ENCODE measurements at places on chromosomes 12 and 14. TPM values are rescaled to one million over a fixed set of nuclear protein-coding genes. Genes with fewer than 3 reads are reported as not detected.

Gene PRPH
- polyA plus RNA-seq: 24.8 TPM

Gene ALDH1L2
- polyA plus RNA-seq: 7.8 TPM

Gene CMKLR1
- 6.4 TPM for polyA plus RNA-seq

Gene PMCH
- not detected for polyA plus RNA-seq

Gene CCDC177
- polyA plus RNA-seq: not detected

Gene AKAP6
- polyA plus RNA-seq: 7.3 TPM

Gene AMN
- polyA plus RNA-seq: 1.0 TPM

Gene DTX1
- 1.5 TPM for polyA plus RNA-seq

Gene RNASE1
- polyA plus RNA-seq: 323 TPM

Gene IRF9
- 106 TPM for polyA plus RNA-seq

Gene KRT3
- not detected for polyA plus RNA-seq

Gene TMEM30B
- 9.8 TPM for polyA plus RNA-seq

Gene CIROP
- polyA plus RNA-seq: not detected

Gene FOXN4
- polyA plus RNA-seq: not detected

Gene RNASE3
- polyA plus RNA-seq: not detected

Gene CYP27B1
- 0.57 TPM for polyA plus RNA-seq

Gene CCDC197
- not detected for polyA plus RNA-seq

Gene CCNT1
- 9.0 TPM for polyA plus RNA-seq

Gene NFATC4
- 136 TPM for polyA plus RNA-seq

Gene SOAT2
- 0.30 TPM for polyA plus RNA-seq

Gene SLC4A8
- 1.6 TPM for polyA plus RNA-seq

Gene TAS2R10
- not detected for polyA plus RNA-seq

Gene PIWIL1
- not detected for polyA plus RNA-seq

Gene ADAMTS20
- not detected for polyA plus RNA-seq

Gene TMED10
- polyA plus RNA-seq: 242 TPM

Gene CIDEB
- 12.8 TPM for polyA plus RNA-seq

Gene PTPRB
- 15.9 TPM for polyA plus RNA-seq

Gene LHX5
- not detected for polyA plus RNA-seq

Gene TBPL2
- polyA plus RNA-seq: not detected

Gene EML1
- polyA plus RNA-seq: 45.2 TPM

Gene CLEC4A
- 2.6 TPM for polyA plus RNA-seq

Gene NANOG
- polyA plus RNA-seq: not detected

Gene SIX1
- polyA plus RNA-seq: 0.52 TPM

Gene RPGRIP1
- polyA plus RNA-seq: 0.15 TPM

Gene FRMD6
- 34.6 TPM for polyA plus RNA-seq

Gene BCL11B
- polyA plus RNA-seq: 0.27 TPM
